ENCODE measurements at places on chromosomes 2 and 18.

- no peak for DNase-seq
Observed at GRCh38 chr2:196322973-196323810, 151.8 kb upstream of the STK17B start.

DNA sequence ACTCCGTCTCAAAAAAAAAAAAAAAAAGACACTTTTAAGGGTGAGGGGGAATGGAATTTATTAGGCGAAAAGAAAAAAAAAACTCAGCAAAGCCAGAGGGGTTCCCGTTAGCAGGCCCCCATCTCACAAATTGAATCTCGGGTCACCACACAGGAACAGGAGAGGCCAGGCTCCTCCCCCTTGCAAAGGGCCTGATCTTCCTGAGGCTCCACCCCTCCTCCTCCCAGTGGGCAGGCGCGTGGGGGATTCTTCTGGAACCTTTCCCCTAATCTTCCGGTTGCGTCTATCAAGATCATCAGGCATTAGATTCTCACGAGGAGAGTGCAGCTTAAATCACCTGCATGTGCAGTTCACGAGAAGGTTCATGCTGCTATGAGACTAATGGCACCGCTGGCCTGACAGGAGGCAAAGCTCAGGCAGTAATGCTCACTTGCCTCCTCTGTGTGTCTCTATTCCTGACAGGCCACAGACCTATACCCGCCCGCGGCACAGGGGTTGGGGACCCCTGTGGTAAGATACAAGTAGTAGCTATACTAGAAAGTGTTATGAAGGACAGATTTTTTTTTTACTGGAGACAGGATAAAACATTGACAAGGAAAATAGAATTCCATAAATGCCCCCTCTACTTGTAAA lies 45.8 kb downstream of the TAF4B start:
- no peak for DNase-seq

DNA sequence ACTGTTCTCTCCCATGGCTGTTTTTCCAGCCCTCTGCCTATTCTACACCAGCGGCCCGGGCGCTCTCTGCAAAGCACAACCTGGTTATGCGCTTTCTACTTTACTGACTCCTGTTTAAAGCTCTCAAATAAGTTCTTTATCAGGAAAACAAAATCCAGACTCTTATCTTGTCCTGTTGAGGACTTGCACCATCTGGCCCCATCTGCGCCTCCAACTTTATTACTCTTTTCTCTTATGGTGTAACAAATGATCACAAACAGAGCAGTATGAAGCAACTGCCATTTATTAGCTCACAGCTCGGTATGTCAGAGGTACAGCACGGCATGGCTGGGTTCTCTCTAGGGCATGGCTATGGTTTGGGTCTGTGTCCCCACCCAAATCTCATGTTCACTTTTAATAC lies 236.5 kb upstream of the NT5C1B start:
- no peak for DNase-seq

GRCh38 chr18:80253871-80254492 lies 6.7 kb upstream of the PARD6G start:
- DNase-seq = peak; percentile 36

DNA sequence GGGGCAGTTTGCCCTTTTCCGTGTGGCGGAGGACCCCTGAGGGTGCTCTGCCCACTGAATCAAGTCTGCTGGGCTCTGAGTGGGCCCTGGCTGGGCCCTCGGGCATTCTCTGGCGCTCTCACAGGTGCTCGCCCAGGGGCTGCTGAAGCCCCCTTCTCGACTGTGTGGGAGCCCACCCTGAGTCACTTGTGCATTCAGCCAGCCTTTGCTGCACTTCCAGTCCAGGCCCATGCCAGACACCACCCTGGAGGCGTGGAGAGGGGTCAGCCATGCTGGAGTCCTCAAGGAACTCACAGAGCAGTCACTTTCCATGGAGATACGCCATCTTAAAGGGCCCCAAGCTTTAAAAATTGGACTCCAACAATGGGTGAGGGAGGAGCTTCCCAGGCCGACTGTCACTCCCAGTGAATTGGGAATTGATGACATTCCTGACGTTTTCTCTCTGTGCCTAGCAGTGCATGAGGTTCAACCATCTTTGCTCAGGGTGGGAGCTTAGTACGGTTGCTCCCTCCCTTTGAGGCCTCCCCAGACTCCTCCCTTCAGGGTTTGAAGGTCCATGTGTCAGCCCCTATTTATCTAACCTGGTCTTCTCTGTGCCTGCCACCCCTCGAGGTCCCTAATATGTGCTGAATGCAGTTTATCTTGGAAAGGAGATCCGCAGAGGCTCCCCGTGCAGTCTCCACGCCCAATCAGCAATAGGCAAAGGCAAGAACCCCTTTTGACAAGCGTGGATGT lies 71.8 kb upstream of the HS6ST1 start:
- no peak for DNase-seq

DNA sequence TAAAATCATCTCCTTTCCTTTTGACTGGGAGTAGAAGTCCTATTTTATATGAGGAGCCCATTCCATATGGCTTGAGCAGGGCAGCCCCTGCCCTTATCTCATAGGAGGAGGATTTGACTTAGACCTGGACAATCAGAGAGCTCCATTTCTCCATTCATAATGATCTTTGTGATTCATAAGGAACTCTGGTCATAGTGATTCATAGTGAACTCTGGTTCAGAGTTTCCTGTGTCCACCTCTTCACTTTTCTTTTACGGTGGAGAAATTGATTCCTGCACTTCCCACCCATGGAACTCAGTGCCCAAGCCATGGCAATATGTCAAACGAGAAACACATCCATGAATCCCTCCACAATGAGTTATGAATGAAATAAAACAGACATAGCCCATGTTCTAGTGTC lies 12.8 kb upstream of the MYO3B start:
- no peak for DNase-seq

DNA sequence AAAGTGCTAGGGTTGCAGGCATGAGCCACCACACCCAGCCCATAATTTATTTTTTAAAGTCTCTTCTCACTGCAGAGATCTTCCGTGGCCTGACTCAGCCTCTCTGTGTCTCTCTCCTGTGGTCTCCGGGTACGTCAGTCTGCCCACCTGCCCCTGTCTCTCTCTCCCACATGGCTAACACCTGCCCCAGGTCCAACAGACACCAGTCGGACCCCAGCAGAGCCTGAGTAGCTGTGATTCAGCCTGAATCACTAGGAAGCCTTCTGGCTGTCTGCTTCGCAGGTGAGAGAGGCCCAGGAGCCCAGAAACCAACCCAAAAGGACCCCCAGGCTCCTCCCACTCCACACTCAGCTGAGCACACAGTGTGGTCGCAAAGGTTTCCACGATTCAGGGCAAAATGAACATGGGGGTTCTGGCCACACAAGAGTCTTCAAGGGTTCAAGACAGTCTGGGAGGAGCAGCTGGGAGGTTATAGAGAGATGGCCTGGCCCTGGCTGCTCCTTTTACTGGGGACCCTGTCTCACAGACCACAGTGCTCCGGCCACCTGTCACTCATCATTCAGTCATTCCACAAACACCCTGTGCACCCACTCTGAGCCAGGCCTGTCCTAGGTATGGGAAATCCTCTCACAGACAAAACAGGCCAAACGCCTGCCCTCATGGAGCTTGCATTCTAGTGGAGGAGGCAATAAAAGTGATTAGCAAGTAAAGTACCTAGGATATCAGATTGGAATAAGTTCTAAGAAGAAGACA lies 8.6 kb downstream of the RUFY4 start:
- no peak for DNase-seq

- DNase-seq = no peak
Observed at GRCh38 chr2:19367326-19367725, 8.9 kb upstream of the OSR1 start.

- no peak for DNase-seq
Observed at GRCh38 chr18:78528411-78529258, 451.0 kb upstream of the SALL3 start.

GRCh38 chr2:127392828-127393578 lies 5.2 kb upstream of the MAP3K2 start:
- DNase-seq = no peak

DNA sequence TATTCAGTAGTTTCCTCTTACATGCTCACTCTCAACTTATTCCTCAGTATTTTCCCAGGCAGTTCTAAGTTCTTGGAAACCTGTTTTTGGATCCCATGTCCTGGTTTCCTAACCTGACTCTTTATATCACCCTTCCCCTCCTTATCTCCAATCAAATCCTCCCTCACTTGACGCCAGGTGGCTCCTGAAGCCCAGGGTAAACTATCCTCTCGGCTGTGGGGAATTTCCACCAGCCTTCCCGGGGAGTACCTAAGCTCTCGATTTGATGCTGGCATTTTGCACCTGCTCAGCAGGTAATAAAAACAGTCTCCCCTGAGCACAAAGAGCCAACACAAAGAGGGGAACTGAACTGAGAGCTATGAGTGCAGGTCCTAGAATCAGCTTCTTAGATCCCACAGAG lies 538.0 kb downstream of the SLC4A3 start:
- no peak for DNase-seq

- no peak for DNase-seq
Observed at GRCh38 chr2:10353931-10354330, 51.2 kb downstream of the HPCAL1 start.

DNA sequence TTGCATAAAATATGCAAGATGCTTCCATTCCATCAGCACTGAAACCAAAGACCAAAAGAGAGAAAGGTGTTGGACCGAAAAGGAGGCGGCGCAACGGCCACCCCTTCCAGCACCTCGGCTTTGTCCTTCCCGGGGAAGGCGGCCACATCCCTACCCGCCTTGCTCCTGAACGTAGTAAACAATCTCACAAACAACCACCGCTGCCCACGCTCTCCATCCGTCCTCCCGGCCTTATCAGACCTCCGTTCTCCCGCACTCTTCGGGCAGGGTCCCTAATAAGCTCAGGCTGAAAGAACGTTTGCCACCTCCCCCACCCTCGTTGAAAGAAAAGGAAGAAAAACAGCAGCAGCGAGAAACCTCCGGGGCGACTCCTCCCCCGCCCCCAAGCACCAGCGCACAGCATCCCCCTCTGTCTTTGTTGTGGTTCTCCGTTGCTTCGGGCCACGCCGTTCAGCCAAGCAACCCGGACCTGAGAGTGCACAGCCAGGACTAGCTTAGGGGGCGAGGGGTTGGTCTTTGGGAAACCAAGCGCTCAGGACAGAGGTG lies 4.4 kb downstream of the EVX2 start:
- DNase-seq = no peak

GRCh38 chr2:197369228-197369932 lies 58.8 kb upstream of the ANKRD44 start:
- DNase-seq = no peak

DNA sequence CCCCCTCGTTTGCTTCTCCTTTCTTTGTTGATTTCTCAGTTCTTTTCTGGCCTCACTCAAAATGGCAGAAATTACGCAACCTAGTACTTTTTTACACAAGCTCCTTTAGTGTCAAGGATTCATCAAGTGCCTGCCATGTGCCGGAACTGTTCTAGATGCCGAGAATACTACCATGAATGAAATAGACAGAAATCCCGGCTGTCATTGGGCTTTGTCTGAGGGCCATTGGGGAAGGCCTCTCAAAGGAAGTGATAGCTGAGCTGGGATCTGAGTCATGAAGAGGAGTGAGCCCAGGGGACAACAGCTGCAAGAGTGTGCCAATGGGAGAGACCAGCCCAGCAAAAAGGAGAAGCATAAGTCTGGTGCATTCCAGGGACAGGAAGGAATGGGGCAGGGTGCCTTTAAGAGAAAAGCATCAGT lies 34.3 kb upstream of the PPP1CB start:
- DNase-seq = no peak

DNA sequence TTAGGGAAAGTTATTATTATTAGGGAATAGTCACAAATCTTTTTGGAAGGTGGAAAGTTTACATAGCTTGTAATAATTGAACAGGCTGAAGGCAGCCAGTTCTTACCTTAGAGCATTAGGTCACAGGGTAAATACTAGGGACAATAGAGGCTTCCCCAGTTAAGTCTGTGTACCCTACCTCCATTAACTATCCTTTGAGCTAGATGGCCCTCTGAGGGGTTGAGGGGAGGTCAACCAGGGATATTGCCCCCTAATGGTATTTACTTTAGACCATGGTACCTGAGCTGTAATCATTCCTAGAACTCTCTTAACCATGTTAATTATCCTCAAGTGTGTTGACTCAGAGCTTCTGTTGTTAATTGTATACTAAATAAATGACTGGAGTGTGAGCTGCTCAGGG lies 120.5 kb upstream of the SCN7A start:
- DNase-seq = no peak

DNA sequence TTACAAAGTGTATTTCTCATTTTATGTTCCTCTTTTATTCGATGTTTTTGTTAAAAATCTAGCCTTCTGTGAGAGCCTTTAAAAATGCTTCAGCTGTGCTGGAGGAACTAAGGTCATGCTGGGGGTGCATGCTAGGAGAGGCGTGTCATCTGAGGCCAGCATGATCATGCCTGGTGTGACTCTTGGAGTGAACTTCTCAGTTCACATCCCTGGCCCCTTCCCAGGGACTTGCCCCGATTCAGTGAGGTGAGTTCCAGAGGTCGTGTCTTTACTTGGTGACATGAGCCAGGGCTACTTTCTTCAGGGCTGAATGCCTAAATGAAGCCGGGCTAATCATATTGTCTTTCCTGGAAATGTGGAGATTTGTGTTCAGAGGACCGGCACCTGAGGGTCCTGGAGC lies 264.9 kb downstream of the MREG start:
- no peak for DNase-seq

DNA sequence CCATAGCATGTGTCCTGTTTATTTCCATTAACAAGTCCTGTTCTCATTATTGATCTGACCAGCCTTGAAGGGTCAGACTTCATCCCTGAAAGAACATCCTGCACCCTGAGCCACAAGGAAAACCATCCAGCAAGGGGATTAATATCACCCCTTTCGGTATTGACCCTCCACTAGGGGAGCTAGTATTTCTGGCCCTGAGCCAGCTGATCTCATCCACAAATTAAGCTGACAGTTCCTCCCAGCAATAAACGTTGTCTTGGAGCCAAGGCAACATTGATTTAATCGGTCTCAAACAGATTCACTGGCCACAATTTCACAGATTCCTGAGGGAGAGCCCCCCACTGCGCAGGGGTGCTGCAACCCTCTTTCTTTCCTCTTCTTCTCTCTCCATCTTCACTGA lies 353.1 kb upstream of the FANCL start:
- DNase-seq = no peak

- DNase-seq = no peak
Observed at GRCh38 chr2:236167297-236168109, 683 bp downstream of the GBX2 start.

GRCh38 chr18:47876813-47877212 lies 53.6 kb downstream of the SMAD2 start:
- no peak for DNase-seq

DNA sequence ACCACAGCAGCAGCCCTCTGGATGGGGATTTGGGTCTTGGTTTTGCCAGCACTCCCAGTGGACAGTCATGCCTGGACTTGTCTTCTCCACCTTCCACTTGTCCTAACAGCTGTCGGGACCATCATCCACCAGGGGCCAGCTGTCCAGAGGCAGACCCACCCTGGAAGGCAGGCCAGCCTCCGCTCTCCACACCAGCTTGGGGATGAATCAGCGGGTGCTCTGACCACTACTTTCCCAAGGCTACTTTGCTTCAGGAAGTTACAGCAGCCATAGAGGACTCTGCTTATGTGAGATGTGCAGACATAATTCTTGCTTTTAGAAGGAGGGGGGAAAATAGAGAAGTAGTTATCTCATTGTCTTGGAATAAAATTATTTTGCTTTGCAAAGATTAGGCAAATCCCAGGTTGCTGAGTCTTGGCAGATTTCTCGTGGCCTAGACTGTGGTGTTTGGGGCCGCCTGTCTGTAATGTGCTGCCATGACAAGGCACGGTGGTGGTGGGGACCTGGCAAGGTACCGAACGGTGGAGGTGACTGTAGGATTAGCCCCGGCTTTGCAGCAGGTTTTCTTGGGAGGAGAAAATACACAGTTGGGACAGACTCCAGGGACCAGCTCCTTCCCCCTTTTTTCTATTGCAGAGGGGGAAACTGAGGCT lies 148.7 kb downstream of the AGAP1 start:
- no peak for DNase-seq

Measured in CD8-positive, alpha-beta T cell (primary cell).